ENCODE measurements at places on chromosomes 5 and 9.

DNA sequence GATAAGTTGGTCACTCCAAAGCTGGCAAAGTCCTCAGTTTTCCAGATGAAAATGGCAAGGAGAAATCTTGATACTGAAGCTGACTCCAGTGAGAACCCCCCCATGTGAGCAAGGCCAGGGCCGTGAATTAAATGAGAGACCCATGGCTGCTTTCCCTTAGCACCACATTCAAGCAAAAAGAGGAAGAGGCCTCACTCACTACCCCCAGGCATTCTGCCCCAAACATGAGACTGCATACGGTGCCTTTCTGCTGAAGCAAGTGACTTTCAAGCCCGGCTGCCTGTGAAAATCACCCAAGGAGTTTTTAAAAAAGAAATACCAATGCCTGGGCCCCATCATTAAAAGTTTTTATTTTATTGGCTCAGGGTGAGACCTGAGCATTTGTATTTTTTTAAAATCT, 66.9 kb downstream of the TMEM252 start:
- H3K4me3 ChIP-seq = no peak overlapping the region
- no peak overlapping the region for H3K27ac ChIP-seq
- no peaks in the 10 kb centered on the region for H3K36me3 ChIP-seq

GRCh38 chr5:168291342-168291963, at the start of gene WWC1:
TSS of gene WWC1 (plus strand) at chr5:168291645. CDS start at chr5:168292153, 508 bp downstream.
- H3K4me1 ChIP-seq = peaks cover 31% of the 10 kb centered on the region
- peak within 1 kb of the TSS; percentile 58 for H3K4me3 ChIP-seq
- peak; percentile 92 for DNase-seq

GRCh38 chr5:33041586-33041985, 330.5 kb downstream of the NPR3 start:
- no peak overlapping the region for H3K4me3 ChIP-seq
- H3K4me1 ChIP-seq = no peaks in the 10 kb centered on the region
- no peak for DNase-seq
- H3K36me3 ChIP-seq = no peaks in the 10 kb centered on the region

GRCh38 chr9:113289091-113289490, 13.6 kb downstream of the PRPF4 start:
- peaks cover 36% of the 10 kb centered on the region for H3K36me3 ChIP-seq
- no peak for DNase-seq
- no peak overlapping the region for H3K27ac ChIP-seq
- H3K4me1 ChIP-seq = no peaks in the 10 kb centered on the region

DNA sequence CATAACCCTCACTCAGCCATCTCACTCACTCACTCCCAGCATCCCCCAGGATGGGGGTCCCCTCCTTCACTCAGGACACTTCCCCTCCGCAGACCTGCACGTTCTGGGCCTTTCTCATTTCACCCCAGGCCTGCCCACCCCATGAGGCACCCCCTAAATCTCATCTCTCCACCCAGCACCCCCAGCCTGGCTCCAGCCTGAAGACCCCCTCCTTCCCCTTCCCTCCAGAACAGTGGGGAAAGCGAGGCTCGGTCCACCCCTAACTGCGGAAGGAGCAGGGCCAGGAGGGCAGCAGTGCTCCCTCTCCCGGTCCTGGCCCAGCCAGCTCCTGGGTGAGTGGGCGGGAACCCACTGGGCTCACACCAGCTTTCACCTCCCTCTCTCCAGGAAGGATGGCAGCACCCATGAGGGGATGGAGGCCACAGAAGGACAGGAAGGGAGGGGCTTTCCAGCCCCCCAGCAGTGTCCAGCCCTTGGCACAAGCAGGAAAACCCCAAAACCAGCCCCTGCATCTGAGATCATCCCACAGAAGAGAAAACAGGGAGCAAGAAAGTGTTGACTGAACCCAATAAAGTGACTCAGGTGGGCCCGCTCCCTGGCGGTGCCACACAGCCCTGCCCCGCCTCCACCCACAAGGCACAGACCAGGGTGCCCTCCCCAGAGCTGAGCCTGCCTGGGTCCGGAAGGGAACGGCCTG, 55.0 kb downstream of the LRSAM1 start:
- no peak overlapping the region for H3K27ac ChIP-seq
- no peak for DNase-seq
- H3K27me3 ChIP-seq = no peaks in the 10 kb centered on the region
- H3K4me3 ChIP-seq = no peak overlapping the region
- H3K36me3 ChIP-seq = 0 out of 2 replicates have a peak, but pooled peaks cover 2% of the 10 kb centered on the region

DNA sequence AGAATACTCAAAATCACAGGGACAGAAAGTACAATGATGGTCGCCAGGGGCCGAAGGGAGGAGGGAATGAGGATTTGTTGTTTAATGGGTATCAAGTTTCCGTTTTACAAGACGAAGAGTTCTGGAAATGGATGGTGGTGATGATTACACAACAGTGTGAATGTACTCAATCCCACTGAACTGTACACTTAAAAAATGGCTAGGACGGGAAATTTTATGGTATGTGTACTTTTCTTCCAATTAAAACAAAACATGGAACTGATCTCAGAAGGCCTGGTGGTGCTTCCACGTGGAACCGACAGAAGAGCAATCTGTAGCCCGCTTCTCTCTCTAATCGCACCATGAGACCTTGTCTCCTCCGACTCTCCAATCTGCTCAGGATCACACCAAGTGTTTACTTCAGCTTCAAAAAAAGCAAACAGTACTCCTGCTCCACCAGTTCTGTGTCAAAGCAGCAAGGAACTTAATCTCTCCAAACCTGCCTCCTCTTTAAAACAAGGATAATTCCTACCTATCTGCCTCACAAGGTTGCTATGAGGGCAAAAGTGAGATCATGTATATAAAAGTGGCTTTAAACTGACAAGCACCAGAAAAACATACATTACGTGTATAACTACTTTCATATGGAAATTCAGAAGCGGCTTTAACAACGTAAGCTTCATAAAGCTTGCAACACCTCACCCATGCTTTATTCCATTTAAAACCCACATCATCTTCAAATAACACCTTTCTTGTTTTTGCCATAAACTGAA, 2.1 kb downstream of the ECPAS start:
- H3K36me3 ChIP-seq = no peaks in the 10 kb centered on the region
- no peaks in the 10 kb centered on the region for H3K27me3 ChIP-seq
- H3K4me3 ChIP-seq = peak overlapping the region; percentile 91
- no peak for DNase-seq

DNA sequence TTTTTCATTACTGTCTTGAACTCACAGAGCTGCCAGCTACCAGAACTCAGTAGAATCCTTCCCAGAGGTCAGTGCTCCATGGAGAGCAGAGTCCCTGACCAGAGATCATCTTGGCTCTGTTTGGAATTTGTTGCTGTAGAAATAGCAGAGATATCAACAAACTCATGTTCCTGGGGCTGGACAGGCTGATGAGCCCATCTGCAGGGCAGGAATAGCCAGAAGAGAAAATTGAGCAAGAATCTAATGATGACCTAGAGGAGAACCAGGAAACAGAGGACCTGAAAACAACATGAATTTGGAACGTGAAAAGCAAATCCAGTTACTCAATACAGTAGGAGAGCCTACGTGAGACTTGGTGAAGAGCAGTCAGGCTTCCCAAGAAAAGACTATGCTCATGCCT, 437.8 kb downstream of the PLK2 start:
- H3K27me3 ChIP-seq = no peaks in the 10 kb centered on the region
- H3K27ac ChIP-seq = no peak overlapping the region
- H3K36me3 ChIP-seq = no peaks in the 10 kb centered on the region
- no peak overlapping the region for H3K4me3 ChIP-seq

DNA sequence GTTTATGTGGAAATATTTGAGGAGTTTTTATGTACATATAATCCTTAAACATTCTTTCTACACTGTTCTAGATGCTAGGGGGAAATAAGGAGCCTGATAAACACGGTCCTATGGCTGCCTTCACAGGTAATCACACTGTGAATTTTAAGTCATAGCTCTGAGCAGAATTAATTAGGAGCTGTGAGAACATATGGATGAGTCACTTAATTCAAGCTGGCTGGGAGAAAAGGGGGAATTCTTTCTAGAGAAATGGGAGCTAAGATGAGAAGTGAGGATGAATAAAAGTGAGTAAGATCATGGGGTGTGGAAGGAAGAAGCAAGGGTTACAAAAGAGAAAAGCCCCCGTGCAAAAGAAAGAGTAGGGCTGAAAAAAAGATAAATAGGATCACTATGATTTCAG, 290.8 kb downstream of the DNAH5 start:
- H3K27ac ChIP-seq = no peak overlapping the region
- no peaks in the 10 kb centered on the region for H3K4me1 ChIP-seq
- H3K36me3 ChIP-seq = no peaks in the 10 kb centered on the region

DNA sequence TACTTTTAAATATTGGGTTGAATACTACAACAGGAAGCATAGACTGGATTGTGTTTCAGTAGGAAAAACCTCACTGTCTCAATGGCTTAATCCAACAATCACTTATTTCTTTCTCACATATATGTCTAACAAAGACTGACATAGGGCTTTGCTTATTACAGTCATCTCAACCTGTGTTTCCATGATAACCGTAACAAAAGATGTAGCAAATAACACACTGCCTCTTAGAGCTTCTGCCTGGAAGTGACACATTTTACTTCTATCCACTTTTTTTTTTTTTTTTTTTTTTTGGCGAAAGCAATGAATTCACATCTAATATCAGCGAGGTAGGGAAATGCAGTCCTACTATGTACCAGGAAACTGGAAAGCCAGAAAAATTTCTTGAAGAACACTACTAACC, 204.9 kb upstream of the CDKN2B start:
- no peaks in the 10 kb centered on the region for H3K27me3 ChIP-seq
- H3K36me3 ChIP-seq = no peaks in the 10 kb centered on the region
- no peak for DNase-seq
- H3K4me3 ChIP-seq = no peak overlapping the region
- H3K4me1 ChIP-seq = no peaks in the 10 kb centered on the region

DNA sequence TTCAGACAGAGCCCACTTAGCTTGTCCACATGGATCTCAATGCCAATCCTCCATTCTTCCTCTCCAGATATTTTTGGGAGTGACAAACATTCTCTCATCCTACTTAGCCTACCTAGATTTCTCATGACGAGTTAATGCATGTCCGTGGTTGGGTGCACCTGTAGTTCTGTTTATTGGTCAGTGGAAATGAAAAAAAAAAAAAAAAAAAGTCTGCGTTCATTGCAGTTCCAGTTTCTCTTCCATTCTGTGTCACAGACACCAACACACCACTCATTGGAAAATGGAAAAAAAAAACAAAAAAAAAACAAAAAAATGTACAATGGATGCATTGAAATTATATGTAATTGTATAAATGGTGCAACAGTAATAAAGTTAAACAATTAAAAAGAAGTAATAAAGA, 59.0 kb downstream of the BASP1 start:
- DNase-seq = no peak
- H3K4me3 ChIP-seq = no peak overlapping the region
- H3K4me1 ChIP-seq = peaks cover 3% of the 10 kb centered on the region
- H3K27me3 ChIP-seq = no peaks in the 10 kb centered on the region
- H3K36me3 ChIP-seq = no peaks in the 10 kb centered on the region

- DNase-seq = no peak
- H3K4me1 ChIP-seq = peaks cover 4% of the 10 kb centered on the region
- H3K36me3 ChIP-seq = no peaks in the 10 kb centered on the region
These were observed 29.2 kb upstream of the IL31RA start for GRCh38 chr5:55821731-55822512.

DNA sequence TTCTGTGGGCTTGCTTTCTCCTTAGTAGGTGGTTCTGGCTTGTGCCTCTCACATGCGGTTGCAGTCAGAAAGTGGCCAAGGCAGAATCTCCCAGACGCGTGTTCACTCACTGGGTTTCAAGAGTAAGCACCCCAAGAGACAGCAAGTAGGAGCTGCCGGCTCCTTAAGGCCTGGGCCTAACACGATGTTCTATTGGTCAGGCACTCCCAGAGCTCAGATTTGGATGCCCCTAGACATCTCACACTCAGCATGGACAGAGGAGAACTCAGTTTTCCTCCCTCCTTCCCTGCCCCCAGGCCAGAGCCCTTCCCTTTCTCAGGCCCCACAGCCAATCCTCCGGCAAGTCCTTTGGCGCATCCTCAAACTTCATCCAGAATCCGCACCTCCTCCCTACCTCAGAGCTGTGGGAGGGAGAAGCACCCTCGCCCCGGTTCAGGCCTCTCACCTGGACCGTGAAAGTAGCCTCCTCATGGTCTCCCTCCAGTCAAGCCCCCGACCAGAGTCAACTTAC, 6.5 kb upstream of the CARD19 start:
- no peak overlapping the region for H3K4me3 ChIP-seq
- DNase-seq = no peak
- no peak overlapping the region for H3K27ac ChIP-seq
- H3K4me1 ChIP-seq = no peaks in the 10 kb centered on the region
- no peaks in the 10 kb centered on the region for H3K27me3 ChIP-seq

GRCh38 chr5:154421868-154422267, 23.9 kb upstream of the SAP30L start:
- no peak overlapping the region for H3K27ac ChIP-seq
- H3K27me3 ChIP-seq = no peaks in the 10 kb centered on the region
- no peaks in the 10 kb centered on the region for H3K36me3 ChIP-seq
- no peaks in the 10 kb centered on the region for H3K4me1 ChIP-seq
- H3K4me3 ChIP-seq = no peak overlapping the region
- DNase-seq = no peak

DNA sequence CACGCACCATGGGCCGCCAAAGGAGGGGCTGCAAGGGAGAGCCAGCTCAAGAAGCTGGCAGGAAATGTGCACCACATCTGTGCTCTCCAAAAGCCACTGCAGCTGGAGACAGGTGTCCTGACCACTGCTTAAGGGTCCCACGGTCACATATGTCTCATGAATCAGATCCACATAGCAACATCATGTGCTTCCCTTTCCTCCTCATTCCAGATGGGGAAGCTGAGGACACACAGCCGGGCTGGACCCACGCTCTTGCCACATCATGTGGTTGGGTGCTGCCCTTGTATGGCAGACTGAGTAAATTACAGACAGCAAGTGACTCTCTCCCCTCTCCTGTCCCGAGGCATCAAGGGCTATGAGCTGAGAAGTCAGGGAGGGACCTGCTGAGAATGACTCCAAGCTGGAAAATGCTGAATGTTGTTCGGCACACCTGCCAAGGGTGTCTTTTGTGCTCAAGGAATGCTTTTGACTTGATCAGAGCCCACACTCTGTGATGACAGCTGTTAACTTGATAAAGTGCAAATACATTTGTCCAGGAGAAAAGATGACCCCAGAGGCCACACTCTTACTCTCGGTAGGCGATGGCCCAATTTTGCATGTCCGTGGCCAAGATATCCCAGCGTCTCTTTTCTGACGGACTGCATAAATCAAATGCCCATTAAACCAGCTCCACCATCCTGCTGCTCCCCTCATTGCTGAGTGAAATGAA, 58.2 kb downstream of the NSUN2 start:
- H3K36me3 ChIP-seq = no peaks in the 10 kb centered on the region
- no peak overlapping the region for H3K27ac ChIP-seq
- no peaks in the 10 kb centered on the region for H3K27me3 ChIP-seq
- H3K4me3 ChIP-seq = no peak overlapping the region

GRCh38 chr5:151574444-151574996, 16.6 kb downstream of the FAT2 start:
- H3K27me3 ChIP-seq = no peaks in the 10 kb centered on the region
- no peak for DNase-seq
- H3K4me3 ChIP-seq = no peak overlapping the region
- H3K36me3 ChIP-seq = no peaks in the 10 kb centered on the region
- no peak overlapping the region for H3K27ac ChIP-seq

DNA sequence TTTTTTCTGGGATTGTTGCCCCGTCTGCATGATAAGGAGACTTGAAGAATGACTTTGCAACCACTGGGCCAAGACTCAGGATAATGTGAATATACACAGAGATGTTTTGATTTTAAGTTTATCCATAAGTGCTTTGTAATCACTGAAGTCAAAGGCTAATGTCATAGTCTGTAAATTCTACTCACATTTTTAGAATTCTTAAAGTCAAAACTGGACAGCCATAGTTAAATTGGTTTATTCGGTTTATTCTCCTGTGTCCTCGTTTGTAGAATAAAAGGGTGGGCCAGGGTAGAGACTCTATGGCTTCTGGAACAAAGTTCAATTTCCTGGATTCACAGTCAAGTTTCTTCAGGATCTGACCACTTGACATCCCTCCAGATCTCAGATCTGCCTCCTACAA, 327.7 kb upstream of the TNC start:
- no peaks in the 10 kb centered on the region for H3K36me3 ChIP-seq
- no peak for DNase-seq
- no peaks in the 10 kb centered on the region for H3K4me1 ChIP-seq
- no peak overlapping the region for H3K4me3 ChIP-seq

Measured in H1 (cell line).